ENCODE measurements at places on chromosomes 12 and 14.

GRCh38 chr12:41946106-41946505, 198.6 kb downstream of the GXYLT1 start:
- no peak for DNase-seq

- peak; percentile 99 for DNase-seq
Measured at GRCh38 chr14:31070431-31070830, 44.3 kb upstream of the STRN3 start.

GRCh38 chr14:89493877-89494634, 77.0 kb upstream of the FOXN3 start:
- DNase-seq: peak; percentile 43

DNA sequence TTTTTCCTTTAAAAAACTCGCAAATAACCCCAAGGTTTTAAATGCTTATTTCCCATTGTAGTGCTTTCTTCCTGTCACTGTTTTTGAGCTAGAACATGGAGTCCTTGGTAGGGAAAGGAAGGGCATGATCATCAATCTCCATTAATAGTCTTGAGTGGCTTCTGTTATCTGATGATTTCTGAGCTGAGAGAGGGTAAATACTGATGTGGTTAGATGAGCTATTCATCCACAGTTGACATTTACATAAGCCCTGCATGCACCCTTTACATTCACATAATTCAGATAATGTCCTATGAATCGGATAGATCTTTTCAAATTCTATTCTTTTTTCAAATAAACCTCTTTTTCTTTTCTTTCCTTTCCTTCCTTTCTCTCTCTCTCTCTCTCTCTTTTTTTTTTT, 81.4 kb downstream of the NTN4 start:
- no peak for DNase-seq

DNA sequence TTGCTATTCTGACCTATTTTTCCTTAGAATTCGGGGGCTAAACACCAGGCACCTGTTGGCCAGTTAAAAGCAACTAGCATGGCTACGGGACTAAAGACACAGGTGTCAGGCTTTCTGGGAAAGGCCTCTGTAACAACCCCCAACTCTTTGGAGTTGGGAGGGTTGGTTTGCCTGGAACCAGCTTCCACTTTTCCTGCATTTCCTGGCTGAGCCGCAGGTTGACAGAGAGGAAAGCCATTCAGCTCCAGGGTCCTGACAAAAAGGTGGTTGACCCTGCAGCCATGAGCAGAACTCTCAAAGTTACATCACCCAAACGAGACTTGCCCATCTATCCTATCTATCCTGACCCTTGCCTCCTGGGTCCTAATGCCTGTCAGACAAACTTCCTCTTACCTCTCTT, 375.4 kb upstream of the SFSWAP start:
- no peak for DNase-seq
